ENCODE measurements at places on chromosomes 13 and 19. TPM values are rescaled to one million over a fixed set of nuclear protein-coding genes. Genes with fewer than 3 reads are reported as not detected.

GRCh38 chr19:1757468-1758230 is 4.3 kb downstream of the ONECUT3 start:
- H3K27me3 ChIP-seq: peaks cover 98% of the 10 kb centered on the region
- H3K4me1 ChIP-seq: no peaks in the 10 kb centered on the region
- H3K4me3 ChIP-seq: no peak overlapping the region
- no peak overlapping the region for H3K27ac ChIP-seq

- H3K4me3 ChIP-seq: no peak overlapping the region
- DNase-seq: no peak
- H3K27me3 ChIP-seq: no peaks in the 10 kb centered on the region
- no peaks in the 10 kb centered on the region for H3K36me3 ChIP-seq
Measured at GRCh38 chr13:33571618-33572017, 246.3 kb upstream of the RFC3 start.

DNA sequence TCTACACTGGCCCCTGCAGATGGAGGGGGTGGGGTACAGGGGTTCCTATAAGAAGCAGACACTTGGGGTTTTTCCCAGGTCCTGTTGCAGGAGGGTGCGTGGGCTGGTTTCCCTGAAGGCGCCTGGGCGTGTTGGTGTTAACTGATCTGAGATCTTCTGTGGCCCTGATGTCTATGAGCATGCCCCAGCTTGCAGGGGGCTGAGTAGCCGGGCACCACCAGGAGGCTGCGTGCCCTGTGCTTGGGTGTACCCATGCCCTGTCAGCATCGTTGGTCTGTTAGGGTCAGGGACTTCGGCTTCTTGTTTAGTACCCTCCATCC is 45.3 kb downstream of the CAPN12 start:
- no peak overlapping the region for H3K4me3 ChIP-seq
- peak overlapping the region; percentile 68 for H3K27ac ChIP-seq
- no peak for DNase-seq
- H3K27me3 ChIP-seq: no peaks in the 10 kb centered on the region
- peaks cover 14% of the 10 kb centered on the region for H3K36me3 ChIP-seq

The ZNF773 gene
- 34.2 TPM for total RNA-seq

DNA sequence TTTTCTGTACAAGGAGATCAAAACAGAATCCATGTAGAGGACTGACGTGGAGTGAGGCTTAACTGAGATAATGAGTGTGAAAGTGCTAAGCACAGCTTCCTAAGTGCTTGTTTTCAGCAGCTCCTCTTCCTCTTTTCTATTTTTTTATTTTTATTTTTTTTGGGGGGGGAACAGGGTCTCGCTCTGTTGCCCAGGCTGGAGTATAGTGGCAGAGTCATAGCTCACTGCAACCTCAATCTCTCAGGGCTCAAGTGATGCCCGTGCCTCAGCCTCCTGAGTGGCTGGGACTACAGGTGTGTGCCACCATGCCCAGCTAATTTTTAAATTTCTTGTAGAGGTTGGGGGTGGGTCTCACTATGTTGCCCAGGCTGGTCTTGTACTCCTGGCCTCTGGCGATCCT is 5.6 kb upstream of the FOSB start:
- no peak overlapping the region for H3K27ac ChIP-seq
- H3K4me3 ChIP-seq: no peak overlapping the region
- no peak for DNase-seq
- no peaks in the 10 kb centered on the region for H3K36me3 ChIP-seq
- H3K27me3 ChIP-seq: no peaks in the 10 kb centered on the region
- H3K4me1 ChIP-seq: no peaks in the 10 kb centered on the region

DNA sequence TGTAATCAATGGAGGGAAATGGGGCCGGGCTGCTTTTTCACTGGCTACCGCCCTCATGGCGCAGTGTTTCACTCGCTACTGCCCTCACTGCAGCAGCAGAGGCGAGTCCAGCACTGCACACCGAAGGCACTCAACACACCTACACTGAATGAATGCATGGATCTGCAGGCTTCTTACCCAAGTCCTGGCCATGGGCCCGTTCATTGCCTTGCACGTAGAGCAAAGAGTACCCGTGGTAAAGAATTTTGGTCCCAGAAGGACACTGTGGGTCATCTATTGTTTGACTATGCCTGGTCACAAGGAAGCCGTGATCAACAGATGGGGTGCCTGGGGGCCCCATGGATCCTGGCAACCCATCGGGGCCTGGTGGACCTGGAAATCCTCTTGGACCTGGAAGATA is 144.9 kb downstream of the COL4A1 start:
- H3K4me3 ChIP-seq: no peak overlapping the region
- no peak for DNase-seq
- no peak overlapping the region for H3K27ac ChIP-seq
- H3K27me3 ChIP-seq: no peaks in the 10 kb centered on the region

GRCh38 chr13:22357132-22357531 is 686.3 kb downstream of the FGF9 start:
- H3K4me3 ChIP-seq: no peak overlapping the region
- H3K27me3 ChIP-seq: no peaks in the 10 kb centered on the region
- H3K4me1 ChIP-seq: peaks cover 10% of the 10 kb centered on the region
- no peaks in the 10 kb centered on the region for H3K36me3 ChIP-seq

The ZNF578 gene
- total RNA-seq: 3.4 TPM

GRCh38 chr13:40330950-40331349 is 335.5 kb downstream of the FOXO1 start:
- no peak for DNase-seq
- no peaks in the 10 kb centered on the region for H3K27me3 ChIP-seq
- H3K4me3 ChIP-seq: no peak overlapping the region
- peaks cover 5% of the 10 kb centered on the region for H3K4me1 ChIP-seq
- no peak overlapping the region for H3K27ac ChIP-seq

The CGB2 gene
- total RNA-seq: not detected

GRCh38 chr13:36242761-36243160 is 28.4 kb upstream of the SOHLH2 start:
- no peak overlapping the region for H3K27ac ChIP-seq
- H3K4me3 ChIP-seq: no peak overlapping the region
- no peaks in the 10 kb centered on the region for H3K4me1 ChIP-seq
- DNase-seq: no peak
- no peaks in the 10 kb centered on the region for H3K27me3 ChIP-seq

GRCh38 chr13:51520524-51520923 is 63.7 kb upstream of the WDFY2 start:
- no peak overlapping the region for H3K27ac ChIP-seq
- no peaks in the 10 kb centered on the region for H3K27me3 ChIP-seq

GRCh38 chr19:48760504-48761205 is 5.3 kb downstream of the FGF21 start:
- H3K36me3 ChIP-seq: no peaks in the 10 kb centered on the region
- no peak for DNase-seq
- H3K4me3 ChIP-seq: no peak overlapping the region
- no peak overlapping the region for H3K27ac ChIP-seq

- H3K4me3 ChIP-seq: no peak overlapping the region
- peaks cover 31% of the 10 kb centered on the region for H3K4me1 ChIP-seq
- peak overlapping the region; percentile 6 for H3K27ac ChIP-seq
Measured at GRCh38 chr19:29967623-29968022, 25.6 kb downstream of the URI1 start.

DNA sequence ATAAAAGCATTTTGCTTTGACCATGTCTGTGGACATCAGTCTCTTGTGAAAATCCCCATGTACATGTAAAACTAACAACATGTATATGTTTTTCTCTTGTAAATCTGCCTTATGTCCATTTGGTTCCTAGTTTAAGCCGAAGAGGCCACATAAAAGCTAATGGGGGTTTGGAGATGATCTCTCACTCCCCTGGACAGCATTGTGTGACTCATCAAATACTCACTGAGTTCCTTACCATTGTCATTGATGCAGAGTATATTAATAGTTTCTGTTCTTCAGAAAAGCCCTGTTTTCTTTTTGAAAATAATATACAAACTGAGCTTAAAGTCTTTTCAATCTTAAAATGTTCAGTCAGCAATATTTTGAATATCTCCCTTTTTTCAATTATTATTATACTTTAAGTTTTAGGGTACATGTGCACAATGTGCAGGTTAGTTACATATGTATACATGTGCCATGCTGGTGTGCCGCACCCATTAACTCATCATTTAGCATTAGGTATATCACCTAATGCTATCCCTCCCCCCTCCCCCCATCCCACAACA is 536.7 kb upstream of the HTR2A start:
- peaks cover 7% of the 10 kb centered on the region for H3K4me1 ChIP-seq
- DNase-seq: no peak
- no peaks in the 10 kb centered on the region for H3K27me3 ChIP-seq
- H3K36me3 ChIP-seq: no peaks in the 10 kb centered on the region

The PSG6 gene
- total RNA-seq: not detected

The CCDC70 gene
- not detected for total RNA-seq

The FFAR3 gene
- total RNA-seq: not detected

DNA sequence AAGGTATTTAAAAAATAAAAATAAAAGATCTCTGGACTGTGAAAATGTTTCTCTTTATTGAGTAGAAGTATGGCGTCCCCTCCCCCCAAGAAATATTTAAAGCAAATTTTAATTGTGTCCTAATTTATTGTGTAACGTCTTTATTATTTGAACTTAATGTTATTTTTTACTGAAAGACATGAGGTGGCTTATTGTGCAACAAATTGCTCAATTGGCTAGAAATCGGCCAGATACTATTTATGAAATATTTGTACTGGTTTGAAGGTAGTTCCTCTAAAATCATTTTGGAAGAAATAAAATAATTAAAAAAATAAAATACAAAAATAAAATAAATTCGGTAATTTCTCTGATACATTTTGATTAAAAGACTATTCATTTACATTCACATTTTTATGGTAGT is 162.3 kb downstream of the DACH1 start:
- H3K4me3 ChIP-seq: no peak overlapping the region
- H3K27ac ChIP-seq: no peak overlapping the region
- no peaks in the 10 kb centered on the region for H3K36me3 ChIP-seq
- H3K4me1 ChIP-seq: no peaks in the 10 kb centered on the region
- no peaks in the 10 kb centered on the region for H3K27me3 ChIP-seq
- DNase-seq: peak; percentile 4

GRCh38 chr19:1259876-1260748 is 9.0 kb upstream of the CIRBP start:
- H3K4me3 ChIP-seq: peak overlapping the region; percentile 43
- peaks cover 26% of the 10 kb centered on the region for H3K36me3 ChIP-seq
- H3K4me1 ChIP-seq: peaks cover 23% of the 10 kb centered on the region
- peak overlapping the region; percentile 53 for H3K27ac ChIP-seq

The TRPC4 gene
- 0.28 TPM for total RNA-seq

The PDE4A gene
- 2.5 TPM for total RNA-seq

GRCh38 chr19:51794885-51795490 is at the start of gene FPR3:
TSS of gene FPR3 (plus strand) at chr19:51795157. CDS start at chr19:51823749, 28,592 bp downstream.
- no peak within 1 kb of the TSS for H3K27ac ChIP-seq
- H3K27me3 ChIP-seq: no peaks in the 10 kb centered on the region
- H3K36me3 ChIP-seq: no peaks in the 10 kb centered on the region
- no peaks in the 10 kb centered on the region for H3K4me1 ChIP-seq
- H3K4me3 ChIP-seq: no peak within 1 kb of the TSS

The KIR2DL4 gene
- not detected for total RNA-seq

- DNase-seq: no peak
- H3K36me3 ChIP-seq: no peaks in the 10 kb centered on the region
- no peaks in the 10 kb centered on the region for H3K27me3 ChIP-seq
- H3K4me1 ChIP-seq: peaks cover 17% of the 10 kb centered on the region
Measured at GRCh38 chr19:55549500-55550320, 4.4 kb upstream of the SBK3 start.

The COL4A2 gene
- 285 TPM for total RNA-seq

DNA sequence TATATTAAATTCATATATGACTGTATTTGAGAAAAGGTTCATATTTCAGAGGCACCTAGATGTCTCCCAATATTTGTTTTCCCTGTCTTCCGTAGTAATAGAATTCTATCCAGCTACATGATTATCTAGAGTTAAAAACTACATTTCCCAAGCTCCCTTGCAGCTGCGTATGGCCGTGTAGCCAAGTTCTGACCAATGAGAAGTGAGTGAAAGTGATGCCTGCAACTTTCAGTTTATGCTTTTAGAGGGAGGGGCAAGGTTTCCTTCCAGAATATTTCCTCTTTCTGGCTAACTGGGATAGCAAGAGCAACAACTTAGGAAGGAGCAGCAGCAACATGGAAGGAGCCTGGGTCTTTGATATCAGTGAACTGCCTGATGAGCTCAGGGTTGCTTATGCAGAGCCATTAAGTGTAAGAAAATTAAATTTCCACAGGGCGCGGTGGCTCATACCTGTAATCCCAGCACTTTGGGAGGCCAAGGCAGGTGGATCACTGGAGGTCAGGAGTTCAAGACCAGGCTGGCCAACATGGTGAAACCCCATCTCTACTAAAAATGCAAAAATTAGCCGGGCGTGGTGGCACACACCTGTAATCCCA is 23.2 kb upstream of the CYP2A13 start:
- H3K4me1 ChIP-seq: no peaks in the 10 kb centered on the region
- H3K36me3 ChIP-seq: no peaks in the 10 kb centered on the region
- no peak overlapping the region for H3K4me3 ChIP-seq
- H3K27me3 ChIP-seq: no peaks in the 10 kb centered on the region
- H3K27ac ChIP-seq: no peak overlapping the region

- no peaks in the 10 kb centered on the region for H3K27me3 ChIP-seq
- no peak for DNase-seq
- no peak overlapping the region for H3K27ac ChIP-seq
- no peaks in the 10 kb centered on the region for H3K36me3 ChIP-seq
- no peaks in the 10 kb centered on the region for H3K4me1 ChIP-seq
- no peak overlapping the region for H3K4me3 ChIP-seq
Measured at GRCh38 chr13:93172109-93172508, 54.5 kb upstream of the GPC6 start.

The GSX1 gene
- not detected for total RNA-seq

GRCh38 chr13:107568181-107568580 is 647.2 kb downstream of the LIG4 start:
- H3K27me3 ChIP-seq: no peaks in the 10 kb centered on the region
- no peaks in the 10 kb centered on the region for H3K4me1 ChIP-seq
- no peak overlapping the region for H3K4me3 ChIP-seq
- H3K27ac ChIP-seq: no peak overlapping the region
- no peaks in the 10 kb centered on the region for H3K36me3 ChIP-seq

DNA sequence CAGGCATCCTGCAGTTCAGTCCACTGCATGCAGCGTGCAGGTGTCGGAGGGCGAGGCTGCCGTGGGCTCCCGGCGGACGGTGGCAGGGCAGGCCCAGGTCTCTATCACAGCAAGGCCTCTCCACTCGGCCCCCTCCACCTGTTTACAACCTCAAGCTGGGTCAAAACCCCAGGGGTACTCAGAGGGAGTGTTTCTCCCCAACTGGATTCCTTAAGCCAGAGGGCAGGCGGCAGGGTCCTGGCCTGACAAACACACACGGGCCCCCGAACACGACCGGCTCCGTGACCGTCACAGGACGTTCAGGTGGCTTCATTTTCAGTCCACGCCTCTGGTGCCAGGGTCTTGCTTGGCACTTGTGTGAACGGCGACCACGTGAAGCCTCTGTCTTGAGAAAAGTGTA is 23.5 kb downstream of the RASA3 start:
- no peak for DNase-seq
- no peak overlapping the region for H3K27ac ChIP-seq
- no peaks in the 10 kb centered on the region for H3K36me3 ChIP-seq
- H3K4me3 ChIP-seq: no peak overlapping the region
- H3K4me1 ChIP-seq: peaks cover 32% of the 10 kb centered on the region

- H3K4me3 ChIP-seq: no peak overlapping the region
- no peaks in the 10 kb centered on the region for H3K4me1 ChIP-seq
- no peak for DNase-seq
- no peaks in the 10 kb centered on the region for H3K27me3 ChIP-seq
- H3K36me3 ChIP-seq: no peaks in the 10 kb centered on the region
- no peak overlapping the region for H3K27ac ChIP-seq
Measured at GRCh38 chr13:88031980-88032559, 360.9 kb downstream of the SLITRK5 start.

Measured in cardiac muscle cell (in vitro differentiated cells and primary cell).